ENCODE measurements at places on chromosomes 6 and 20.
A peak's percentile ranks its signal among the peaks of the same experiment; 100 is the strongest.

DNA sequence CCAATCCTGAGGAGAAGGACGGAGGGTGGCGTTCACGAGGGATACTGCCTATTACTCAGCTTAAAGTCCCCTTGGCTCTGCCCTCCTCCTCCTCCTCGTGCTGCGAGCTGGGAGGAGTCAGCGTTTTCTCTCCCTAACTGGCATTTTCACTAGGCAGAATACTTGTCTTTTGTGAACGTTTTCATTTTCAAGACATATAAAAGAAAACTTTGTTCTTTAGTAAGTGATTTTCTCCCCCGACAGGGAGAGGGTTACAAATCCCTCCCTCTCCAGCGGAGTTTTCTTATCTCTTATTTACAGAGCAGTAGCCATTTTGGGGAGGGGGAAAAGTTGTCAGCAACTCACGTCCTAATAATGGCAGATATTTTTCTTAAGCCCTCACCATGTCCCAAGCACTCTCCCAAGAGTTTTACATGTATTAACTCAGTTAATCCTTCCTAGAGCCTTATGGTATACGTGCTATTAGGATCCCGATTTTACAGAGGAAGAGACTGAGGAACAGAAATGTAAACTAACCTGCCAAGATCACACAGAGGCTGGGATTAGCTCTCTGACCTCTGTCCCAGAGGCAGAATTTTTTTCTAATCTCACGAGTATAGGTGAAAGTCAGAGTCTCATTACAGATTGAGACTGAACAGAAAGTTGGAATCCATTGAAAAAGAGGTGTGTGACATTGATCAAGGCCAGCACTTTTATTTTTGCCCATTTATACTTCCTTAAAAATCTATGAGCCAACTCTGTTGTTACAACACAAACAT is 30.0 kb upstream of the ZNF217 start:
- peak; percentile 56 for DNase-seq

GRCh38 chr6:15922510-15923250 is 206.2 kb upstream of the MYLIP start:
- no peak for DNase-seq

DNA sequence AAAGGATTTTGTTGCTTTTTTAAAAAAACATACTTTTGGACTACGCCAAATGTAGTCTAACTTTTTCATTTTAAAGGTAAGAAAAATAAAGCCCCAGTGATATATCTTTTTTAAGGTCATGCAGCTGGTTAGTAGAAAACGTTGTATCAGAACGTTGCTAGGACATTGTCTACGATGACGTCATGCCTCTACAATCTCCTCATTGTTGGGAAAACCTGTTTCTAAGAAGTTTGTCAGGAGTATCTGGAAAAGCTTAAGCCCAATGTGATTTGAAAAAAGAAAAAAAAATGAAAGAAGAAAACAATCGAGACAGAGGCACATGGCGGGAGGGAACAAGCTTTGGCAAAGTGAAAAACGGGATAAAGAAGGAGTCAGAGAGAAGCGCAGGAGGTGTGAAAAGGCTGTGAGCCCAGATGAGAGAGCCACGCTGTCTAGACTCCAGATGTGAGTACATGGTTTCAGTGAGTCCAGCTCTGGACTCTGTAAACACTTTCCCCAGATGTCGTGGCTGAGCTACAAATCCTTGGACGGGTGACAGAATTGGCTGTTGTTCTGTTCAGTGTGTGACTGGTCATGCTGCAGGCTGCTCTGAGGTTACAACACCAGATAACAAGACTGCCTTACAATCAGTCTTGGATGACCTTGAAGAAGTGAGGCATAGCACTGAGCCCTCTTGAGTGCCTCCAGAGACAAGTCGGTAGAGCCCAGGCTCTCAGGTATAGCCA is 656.7 kb upstream of the ID4 start:
- peak; percentile 63 for DNase-seq

DNA sequence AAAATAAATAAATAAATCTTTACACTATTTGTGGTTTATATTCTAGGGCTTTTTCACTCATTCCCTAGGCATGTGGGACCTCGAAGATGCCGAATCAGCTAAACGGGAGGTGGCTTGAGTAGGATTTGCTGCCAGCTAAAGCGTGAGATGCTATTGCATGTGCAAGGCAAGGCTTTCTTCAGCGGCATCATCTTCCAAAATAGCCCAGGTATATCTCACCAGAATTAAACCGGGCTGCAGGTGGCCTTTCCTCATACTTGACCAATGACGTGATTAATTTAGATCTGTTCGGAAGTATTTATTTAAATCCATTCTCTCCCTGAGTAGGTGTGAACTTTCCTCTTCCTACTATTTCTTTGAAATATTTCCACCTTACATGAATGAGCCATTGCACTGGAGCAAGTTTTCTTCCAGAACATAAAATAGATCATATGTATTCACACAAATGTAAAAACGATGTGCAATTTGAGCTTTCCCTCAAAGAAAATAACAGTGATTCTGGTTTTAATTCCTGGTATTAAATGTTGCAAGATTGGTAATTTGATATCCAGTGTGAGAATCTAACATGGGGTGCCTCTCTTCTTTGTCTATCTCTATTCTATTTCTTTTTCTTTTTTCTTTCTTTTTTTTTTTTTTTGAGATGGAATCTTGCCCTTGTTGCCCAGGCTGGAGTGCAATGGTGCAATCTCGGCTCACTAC is 24.3 kb upstream of the ZNF217 start:
- no peak for DNase-seq

- no peak for DNase-seq
These were observed 21.5 kb upstream of the HS3ST5 start for GRCh38 chr6:114364301-114364700.

GRCh38 chr6:22732176-22732970 is 163.0 kb downstream of the HDGFL1 start:
- no peak for DNase-seq

DNA sequence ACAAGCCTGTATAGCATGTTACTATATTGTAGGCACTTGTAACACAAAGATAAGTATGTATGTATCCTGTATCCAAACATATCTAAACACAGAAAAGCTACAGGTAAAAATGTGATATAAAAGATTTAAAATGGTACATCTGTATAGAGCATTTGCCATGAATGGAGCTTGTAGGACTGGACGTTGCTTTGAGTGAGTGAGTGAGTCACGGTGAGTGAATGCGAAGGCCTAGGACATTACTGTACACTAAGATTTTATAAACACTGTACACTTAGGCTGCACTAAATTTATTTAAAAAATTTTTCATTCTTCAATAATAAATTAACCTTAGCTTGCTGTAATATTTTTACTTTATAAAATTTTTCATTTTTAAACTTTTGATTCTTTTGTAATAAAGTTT is 136.9 kb downstream of the NKAIN2 start:
- DNase-seq: no peak
